ENCODE measurements at places on chromosomes 12 and 14.
A peak's percentile ranks its signal among the peaks of the same experiment; 100 is the strongest.

DNA sequence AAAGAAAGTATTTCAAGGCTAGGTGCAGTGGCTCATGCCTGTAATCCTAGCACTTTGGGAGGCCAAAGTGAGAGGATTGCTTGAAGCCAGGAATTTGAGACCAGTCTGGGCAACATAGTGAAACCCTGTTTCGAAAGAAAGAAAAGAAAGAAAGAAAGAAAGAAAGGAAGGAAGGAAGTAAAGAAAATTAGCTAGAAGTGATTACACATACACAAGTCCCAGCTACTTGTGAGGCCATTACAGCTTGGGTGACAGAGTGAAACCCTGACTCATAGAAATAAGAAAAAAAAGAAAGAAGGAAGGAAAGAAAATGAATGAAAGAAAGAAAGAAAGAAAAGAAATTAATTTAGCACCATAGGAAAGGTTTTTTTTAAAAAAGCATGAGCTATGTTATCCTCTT, 33.3 kb upstream of the PPP1CC start:
- DNase-seq: no peak

GRCh38 chr14:68807148-68807600, 14.3 kb upstream of the ZFP36L1 start:
- peak; percentile 73 for DNase-seq

GRCh38 chr12:92539110-92539749, 163.6 kb upstream of the PLEKHG7 start:
- DNase-seq: peak; percentile 48

GRCh38 chr12:103975368-103975767, 9.7 kb downstream of the TDG start:
- DNase-seq: no peak

DNA sequence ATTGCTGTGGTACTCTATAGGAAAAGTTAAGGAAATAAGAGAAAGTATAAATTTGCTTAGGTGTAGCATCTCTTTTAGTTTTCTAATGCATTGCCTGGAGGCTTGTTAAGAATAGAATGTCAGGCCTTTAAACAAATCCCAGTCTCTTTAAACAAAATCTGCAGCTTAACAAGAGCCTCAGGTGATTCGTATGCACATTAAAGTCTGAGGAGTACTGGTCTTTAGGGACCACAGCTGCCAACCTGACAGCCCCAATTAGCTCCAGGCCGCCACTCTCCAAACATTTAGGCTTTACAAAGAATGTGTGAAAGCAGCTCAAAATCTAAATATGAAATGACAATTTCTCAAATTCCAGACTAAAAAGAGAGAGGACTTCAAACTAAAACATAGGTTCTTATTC, 35.7 kb downstream of the PAWR start:
- DNase-seq: no peak

- no peak for DNase-seq
These were observed 5.2 kb downstream of the MTERF2 start for GRCh38 chr12:106981788-106982187.

DNA sequence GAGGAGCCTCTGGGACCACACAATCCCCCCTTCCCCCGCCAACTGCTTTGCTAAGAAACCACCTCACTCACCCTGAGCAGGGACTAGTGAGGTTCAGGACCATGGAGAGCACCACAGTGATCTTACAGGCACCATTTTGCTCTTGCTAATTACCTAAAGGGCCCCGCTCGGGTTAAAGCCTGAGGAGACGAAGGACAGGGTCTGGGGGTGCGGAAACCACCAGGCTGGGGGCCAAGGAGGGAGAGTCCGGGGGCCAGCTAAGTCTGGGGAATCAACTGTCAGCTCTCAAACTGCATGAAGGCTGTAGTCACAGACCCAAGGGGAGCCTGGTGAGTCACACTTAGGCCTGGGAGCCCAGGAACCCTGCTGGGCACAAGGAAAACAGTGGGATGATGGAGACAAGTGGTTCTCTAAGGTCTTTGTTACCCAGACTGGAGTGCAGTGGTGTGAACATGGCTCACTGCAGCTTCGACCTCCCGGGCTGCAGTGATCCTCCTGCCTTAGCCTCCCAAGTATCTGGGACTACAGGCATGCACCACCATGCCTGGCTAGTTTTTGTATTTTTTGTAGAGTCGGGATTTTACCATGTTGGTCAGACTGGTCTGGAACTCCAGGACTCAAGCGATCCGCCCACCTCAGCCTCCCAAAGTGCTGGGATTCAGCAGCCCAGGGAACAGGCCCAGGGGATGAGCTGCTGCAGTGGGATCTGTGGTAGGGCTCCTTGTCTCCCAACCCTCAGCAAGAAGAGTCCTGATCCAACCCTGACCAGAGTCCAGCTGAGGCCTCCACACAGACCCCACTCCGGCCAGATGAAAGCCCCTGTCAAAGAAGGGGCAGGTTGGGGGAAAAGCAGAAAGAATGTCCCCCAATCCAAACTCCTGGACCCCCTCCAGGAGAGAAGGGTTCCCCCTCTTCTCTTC, 98.8 kb downstream of the CALM1 start:
- peak; percentile 22 for DNase-seq

DNA sequence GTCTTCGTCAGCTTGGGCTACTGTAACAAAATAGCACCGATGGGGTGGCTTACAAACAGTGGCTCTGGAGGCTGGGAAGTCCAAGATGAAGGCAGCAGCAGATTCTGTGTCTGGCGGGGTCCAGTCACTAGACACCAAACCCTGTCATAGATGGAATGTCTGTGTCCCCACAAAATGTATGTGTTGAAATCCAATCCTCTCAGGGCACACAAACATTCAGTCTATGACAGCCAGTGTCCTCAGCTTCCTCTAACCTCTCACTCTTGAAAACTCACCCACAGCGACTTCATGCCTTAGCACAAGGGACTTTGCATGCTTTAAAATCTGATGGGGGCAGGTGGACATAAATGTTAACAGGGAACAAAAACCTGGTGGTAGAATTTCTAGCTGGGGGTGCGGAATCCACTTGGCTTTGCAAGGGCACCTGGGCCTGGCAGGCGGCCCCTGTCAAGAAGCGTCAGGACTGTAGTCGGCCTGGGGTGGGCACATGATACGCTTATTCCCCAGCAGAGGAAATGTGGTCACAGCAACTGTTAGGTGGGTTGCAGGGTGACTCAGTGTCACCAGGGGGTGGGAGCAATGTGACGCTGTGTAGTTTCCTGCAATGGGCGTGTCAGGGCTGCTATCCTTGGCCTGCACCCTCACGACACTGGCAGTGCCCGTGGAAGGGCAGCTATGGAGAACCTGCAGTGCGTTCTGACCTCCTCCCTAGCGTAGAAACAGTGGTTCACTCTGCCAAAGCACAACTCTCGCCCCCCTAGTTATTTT, 17.7 kb downstream of the RIN3 start:
- DNase-seq: no peak

DNA sequence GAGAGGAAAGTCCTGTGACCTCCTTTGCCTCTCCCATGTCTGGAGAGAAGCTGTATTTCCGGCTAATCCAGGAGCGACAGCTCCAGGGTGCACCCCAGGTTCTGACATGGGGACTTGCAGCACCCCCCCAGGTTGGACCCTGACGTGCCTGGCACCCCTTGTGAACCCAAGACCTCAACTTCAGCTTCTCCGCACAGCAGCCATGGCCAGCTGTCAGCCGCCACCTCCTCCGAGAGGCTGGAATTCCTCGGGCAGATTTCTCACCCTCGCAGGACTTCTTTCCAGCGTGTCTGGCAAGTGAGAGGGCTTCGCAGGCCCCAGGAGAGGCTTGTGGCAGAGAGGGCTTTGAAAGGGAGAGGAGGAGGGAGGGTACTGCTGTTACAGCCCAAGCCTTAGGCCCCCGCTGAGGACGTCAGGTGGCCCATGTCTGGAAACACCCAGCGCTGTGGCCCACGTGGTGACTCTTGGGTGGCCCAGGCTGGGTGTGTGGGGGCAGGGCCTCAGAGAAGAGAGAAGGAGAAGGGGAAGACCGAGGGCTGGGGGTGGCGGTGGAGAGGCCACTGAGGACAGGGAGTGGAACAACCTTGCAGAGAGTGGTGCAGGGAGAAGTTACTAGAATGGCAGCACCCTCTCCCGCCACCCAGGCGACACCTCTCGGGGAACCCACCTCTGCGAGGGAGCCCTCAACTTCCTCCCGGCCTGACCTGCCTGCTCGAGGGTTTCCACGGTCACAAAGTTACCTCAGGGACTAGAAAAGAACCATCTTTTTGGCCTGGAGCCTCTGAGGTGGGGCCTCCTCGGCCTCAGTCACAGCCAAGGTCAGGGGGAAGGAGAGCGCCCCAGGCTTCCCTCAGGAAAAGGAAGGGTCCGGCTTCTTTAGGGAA, 11.7 kb upstream of the RPS6KL1 start:
- no peak for DNase-seq

DNA sequence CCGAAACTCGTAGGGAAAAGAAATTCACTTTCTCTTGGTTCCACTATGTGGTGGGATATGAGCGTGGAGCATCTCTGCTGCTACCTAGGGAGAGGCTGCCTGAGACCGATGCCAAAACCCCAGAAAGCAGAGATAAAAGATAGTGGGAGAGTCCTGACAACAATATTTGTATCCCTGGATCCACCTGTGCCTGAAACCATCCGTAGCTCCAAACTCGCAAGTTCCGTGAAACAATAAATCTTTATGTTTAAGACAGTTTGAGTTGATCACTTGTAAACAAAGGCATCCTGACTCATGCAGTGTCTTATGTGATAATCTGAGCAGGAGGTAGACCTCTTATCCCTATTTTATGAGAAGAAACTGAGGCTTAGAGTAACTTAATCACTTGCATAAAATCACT, 2.9 kb downstream of the MAP1LC3B2 start:
- no peak for DNase-seq

GRCh38 chr12:51752234-51752889, 96.2 kb downstream of the FIGNL2 start:
- no peak for DNase-seq

- DNase-seq: no peak
These were observed 44.6 kb downstream of the DDHD1 start for GRCh38 chr14:53108292-53109104.

DNA sequence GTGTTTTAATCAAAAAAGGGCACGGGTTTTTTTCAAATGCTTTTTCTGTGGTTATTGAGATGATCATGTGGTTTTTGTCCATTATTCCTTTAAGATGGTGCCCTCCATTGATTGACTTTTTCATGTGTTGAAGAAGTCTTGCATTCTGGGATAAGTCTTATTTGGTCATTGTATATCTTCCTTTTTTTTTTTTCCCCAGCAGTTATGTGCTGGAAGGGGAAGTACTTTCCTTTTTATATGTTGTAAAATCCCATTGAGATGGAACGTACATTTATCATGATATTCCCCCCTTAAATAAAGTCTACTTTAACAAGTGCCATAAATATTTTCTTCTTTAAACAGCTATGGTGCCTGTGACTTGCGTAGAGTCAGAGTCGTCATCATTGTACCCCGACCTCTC, 24.8 kb upstream of the MUCL1 start:
- DNase-seq: no peak

GRCh38 chr14:81314443-81315175, 85.5 kb downstream of the STON2 start:
- DNase-seq: no peak

DNA sequence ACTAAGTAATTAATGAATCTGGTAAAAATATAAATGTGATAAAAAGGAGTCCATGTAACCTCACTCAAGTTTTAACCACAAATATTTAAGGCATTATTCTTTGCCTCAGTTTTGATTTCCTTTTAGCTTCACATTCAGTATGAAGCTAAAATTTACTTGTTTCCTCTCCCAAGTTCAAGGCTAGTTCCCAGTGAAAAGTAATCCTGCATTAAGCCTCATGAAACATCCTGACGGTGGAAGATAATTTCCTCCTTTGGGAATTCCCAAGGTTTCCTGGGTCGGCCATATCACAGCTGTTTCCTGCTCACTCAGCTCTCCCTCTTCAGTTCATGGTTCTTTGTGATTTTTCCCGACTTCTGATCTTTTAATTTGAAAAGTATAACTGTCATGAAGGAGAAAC, 1256.8 kb upstream of the FLRT2 start:
- DNase-seq: no peak

- no peak for DNase-seq
These were observed 28.6 kb downstream of the FLRT2 start for GRCh38 chr14:85558505-85558904.

DNA sequence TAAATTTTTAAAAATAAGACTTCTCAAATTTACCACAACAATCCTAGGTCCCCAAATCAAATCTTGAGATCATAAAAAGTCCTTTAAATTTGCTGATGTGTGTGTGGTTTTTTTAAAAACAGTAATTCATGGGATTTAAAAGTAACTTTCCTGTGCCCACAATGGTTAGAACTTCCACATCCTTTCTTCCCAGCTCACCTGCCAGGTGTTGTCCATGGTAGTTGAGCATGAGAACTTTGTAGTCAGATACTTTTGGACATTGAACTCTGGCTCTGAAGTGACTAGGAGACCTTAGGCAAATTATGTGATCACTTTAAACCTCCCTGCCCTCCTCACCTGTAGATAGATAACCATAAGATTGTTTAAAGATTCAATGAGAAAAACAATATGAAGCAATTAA, 253.2 kb downstream of the NPAS3 start:
- no peak for DNase-seq

DNA sequence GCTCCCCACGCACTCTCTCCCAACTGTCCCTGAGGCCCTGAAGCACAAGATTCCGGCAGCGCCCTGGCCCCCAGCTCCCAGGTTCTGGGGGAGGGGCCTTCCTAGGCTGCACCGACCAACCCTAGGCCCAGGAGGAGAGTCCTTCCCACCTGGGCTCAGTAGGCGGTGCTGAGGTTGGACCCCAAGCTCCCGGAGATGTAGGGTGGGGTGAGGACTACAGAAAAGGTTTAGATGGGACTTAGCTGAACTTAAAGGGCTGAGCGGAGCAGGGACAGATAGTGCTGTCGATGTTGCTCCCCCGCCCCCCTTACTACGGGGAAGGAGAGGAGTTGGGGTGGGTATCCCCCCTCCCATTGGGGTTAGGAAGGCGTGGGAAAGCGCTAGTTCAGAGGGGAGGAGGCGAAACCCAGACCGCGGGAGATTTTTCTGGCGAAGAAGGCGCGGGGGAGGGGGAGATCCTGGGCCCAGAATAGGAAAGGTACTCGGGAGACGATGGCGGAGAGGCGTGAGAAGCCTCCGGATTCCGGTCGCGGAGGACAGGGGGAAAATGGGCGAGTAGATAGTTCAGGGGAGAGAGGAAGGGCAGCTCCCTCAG, 4.2 kb upstream of the BAZ2A start:
- no peak for DNase-seq

GRCh38 chr14:70064136-70064865, 124.5 kb downstream of the SLC8A3 start:
- no peak for DNase-seq

- no peak for DNase-seq
These were observed 72.3 kb downstream of the CDK17 start for GRCh38 chr12:96327889-96328288.

DNA sequence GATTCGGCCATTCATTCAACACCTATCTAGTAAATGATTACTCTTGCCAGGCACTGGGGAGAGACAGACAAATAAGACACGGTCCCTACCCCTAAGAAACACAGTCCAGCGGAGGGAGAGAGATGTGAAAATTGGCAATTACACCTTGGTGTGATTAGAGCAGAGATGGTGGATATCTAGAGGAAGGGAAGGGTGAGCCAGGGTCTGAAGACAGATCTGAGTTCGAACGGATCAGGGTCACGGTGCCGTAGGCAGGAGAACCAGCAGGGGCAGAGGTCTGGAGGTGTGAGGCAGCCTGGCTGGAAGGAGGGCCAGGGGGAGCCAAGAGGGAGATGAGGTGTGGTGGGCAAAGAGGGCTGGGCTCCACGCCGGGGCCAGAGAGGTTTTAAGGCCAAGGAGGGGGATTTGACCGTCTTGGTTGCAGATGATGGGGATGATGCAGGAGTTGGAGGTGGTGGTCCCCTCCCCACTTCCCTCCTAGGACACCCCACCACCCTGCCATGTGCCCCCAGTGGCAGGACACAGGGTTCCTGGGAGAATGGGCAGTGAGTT, 27.1 kb downstream of the FAM222A start:
- no peak for DNase-seq

- DNase-seq: no peak
These were observed 3.7 kb upstream of the SLC35F4 start for GRCh38 chr14:57869617-57870016.

Data from GDM1 (cell line).